ENCODE measurements at places on chromosomes 12 and 14. TPM values are rescaled to one million over a fixed set of nuclear protein-coding genes. Genes with fewer than 3 reads are reported as not detected.

GRCh38 chr12:96457191-96457930, 32.0 kb upstream of the CFAP54 start:
- no peaks in the 10 kb centered on the region for H3K36me3 ChIP-seq
- H3K27me3 ChIP-seq, result no peaks in the 10 kb centered on the region
- H3K4me3 ChIP-seq, result no peak overlapping the region
- no peak overlapping the region for H3K27ac ChIP-seq
- DNase-seq, result no peak

DNA sequence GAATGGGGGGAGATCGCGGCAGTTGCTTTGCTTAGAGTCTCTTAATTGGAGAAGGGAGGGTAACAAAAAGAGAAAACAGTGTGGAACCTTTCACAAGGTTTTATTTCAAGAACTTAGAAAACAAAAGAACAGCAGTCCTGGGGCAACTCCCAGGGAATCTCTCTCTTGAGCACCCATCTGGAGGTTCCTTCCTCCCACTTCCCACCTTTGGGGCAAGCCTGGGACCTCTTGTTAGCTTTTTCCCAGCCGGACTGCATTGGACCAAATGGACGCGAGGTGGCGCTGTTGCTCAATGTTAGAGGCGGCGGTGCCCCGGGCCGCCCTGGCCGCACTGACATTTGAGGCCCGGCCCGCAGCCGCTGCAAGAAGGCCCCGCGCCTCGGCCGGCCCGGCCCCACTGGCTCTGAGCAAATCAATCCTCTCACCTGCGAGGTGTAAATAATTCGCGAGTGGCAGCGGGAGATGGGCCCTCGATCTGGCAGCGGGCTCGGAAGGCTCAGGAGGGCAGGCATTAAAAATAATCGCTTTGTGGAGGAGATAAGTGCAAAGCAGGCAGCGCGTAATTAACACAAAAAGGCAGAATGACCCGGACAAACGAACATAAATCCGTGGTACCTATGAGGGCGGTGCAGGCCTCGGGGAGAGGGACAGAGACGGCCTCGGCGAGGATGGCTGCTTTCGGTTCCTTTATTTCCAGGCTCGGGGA, 2.8 kb upstream of the HOXC8 start:
- H3K27me3 ChIP-seq, result peaks cover 94% of the 10 kb centered on the region
- DNase-seq, result peak; percentile 80
- H3K27ac ChIP-seq, result no peak overlapping the region
- H3K36me3 ChIP-seq, result no peaks in the 10 kb centered on the region

DNA sequence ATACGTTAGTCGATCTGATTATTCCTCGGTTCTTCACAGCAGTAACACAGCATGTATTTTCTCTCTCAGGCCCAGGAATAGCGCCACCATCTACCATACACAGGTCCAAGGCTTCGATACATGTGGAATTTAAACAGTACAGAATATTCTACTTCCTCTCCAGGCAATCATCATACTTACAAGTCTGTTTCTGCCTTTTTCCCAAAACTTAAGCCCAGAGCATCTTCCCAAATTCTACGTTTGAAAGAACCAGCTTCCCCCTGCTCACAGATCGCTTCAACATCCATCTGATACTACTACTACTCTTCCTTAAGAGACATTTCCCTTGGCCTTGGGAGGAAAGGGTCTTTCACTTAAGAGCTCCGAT, 626 bp downstream of the TXNDC16 start:
- no peaks in the 10 kb centered on the region for H3K36me3 ChIP-seq
- peak overlapping the region; percentile 95 for H3K4me3 ChIP-seq
- peaks cover 28% of the 10 kb centered on the region for H3K4me1 ChIP-seq
- no peak for DNase-seq
- peak overlapping the region; percentile 82 for H3K27ac ChIP-seq
- peaks cover 3% of the 10 kb centered on the region for H3K27me3 ChIP-seq

The RFX4 gene
- total RNA-seq, result not detected

GRCh38 chr12:47134005-47134404, 54.2 kb upstream of the AMIGO2 start:
- no peaks in the 10 kb centered on the region for H3K4me1 ChIP-seq
- no peak for DNase-seq
- H3K27me3 ChIP-seq, result no peaks in the 10 kb centered on the region

DNA sequence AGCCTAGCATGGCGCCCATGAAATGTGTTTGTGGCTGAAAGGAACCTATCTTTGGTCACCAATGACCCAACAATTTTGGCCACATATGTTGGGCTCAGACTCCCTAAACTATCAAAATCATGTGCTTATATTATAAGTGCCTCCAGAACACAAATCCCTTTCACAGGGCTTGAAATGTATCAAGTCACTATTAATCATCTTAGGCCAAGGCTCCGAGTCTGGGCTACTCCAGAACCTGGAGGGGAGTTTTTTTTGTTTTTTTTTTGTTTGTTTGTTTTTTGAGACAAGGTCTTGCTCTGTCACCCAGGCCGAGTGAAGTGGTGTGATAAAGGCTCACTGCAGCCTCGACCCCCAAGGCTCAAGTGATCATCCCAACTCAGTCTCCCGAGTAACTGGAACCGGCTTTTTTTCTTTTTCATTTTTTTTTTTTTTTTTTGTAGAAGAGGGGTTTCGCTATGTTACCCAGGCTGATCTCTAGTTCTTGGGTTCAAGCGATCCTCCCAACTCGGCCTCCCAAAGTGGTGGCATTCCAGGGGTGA, 989 bp upstream of the DRAM1 start:
- no peaks in the 10 kb centered on the region for H3K36me3 ChIP-seq

DNA sequence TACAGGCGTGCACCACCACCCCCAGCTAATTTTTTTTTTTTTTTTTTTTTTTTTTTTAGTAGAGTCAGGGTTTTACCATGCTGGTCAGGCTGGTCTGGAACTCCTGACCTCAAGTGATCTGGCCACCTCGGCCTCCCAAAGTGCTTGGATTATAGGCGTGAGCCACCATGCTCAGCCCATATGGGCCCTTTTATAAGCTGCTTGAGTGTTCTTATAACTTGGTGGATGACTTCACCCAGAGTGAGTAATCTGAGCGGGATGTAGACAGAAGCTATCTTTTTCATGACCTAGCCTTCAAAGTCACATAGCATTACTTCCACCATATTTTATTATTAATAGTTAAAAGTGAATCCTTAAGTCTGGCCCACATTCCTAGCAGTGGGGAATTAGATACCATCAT, 16.4 kb downstream of the BBOF1 start:
- H3K27me3 ChIP-seq, result no peaks in the 10 kb centered on the region
- H3K4me1 ChIP-seq, result no peaks in the 10 kb centered on the region
- no peak for DNase-seq
- H3K27ac ChIP-seq, result no peak overlapping the region

The CMA1 gene
- total RNA-seq, result not detected

DNA sequence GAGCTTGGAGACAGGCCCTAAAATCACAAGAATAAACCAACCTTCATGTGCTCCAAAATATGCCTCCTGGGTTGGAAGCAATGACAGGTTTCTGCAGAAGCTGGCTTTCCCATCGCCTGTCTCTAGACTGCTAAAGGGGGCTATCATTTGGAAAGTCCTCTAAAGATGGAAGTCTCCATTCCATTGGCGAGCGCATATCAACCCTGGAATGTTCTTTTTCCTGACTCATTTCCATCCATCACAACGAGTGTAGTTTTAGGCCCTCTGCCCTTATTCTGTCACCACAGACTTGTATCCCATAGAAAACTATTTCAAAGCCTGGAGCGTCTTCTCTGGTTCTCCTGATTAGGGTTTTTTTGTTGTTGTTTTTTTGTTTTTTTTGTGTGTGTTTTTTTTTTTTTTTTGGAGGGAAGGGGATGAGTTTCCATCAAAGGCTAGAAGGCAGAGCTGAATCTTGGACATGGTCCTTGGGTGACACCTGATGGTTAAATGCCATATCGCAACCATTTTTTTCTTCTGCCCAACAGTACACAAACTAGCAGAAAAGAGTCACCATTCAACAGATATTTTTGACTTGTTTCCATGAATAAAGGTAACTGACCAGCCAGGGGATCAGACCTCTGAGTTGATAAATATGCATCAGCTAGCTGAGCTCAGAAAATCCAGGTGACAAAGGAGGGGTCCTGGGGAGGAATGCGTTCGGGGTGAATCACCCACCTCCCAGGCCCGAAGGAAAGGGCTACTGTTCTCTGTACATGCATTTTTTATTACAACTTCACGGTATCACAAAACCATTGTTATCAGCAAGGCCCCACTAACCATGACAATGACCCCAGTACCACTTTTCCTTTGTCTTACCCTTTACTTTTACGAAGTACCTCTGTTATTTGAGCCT, 40.5 kb downstream of the KCNA5 start:
- H3K27ac ChIP-seq, result no peak overlapping the region
- no peaks in the 10 kb centered on the region for H3K36me3 ChIP-seq
- DNase-seq, result no peak

DNA sequence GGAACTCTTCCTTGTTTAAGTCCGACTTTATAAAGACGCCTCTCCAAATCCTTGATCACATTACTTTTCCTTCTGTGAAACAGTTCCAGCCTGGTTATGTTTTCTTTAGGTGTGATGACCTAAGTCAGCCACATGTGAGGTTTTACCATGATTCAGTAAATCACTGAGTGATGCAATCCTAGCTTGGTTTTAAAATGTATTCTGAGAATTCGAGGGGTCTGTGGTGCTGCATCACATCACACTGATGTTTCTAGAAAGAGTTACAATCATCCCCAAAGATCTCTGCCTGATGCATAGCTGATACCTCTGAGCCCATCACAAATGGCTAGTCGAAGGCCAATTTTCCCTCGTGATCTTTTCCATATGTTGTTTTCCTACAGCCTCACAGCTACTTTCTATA, 152.7 kb downstream of the ANO2 start:
- H3K36me3 ChIP-seq, result no peaks in the 10 kb centered on the region
- H3K27me3 ChIP-seq, result peaks cover 1% of the 10 kb centered on the region
- no peak overlapping the region for H3K27ac ChIP-seq
- H3K4me3 ChIP-seq, result no peak overlapping the region
- DNase-seq, result no peak
- H3K4me1 ChIP-seq, result no peaks in the 10 kb centered on the region

The CRY1 gene
- total RNA-seq, result 37.9 TPM

DNA sequence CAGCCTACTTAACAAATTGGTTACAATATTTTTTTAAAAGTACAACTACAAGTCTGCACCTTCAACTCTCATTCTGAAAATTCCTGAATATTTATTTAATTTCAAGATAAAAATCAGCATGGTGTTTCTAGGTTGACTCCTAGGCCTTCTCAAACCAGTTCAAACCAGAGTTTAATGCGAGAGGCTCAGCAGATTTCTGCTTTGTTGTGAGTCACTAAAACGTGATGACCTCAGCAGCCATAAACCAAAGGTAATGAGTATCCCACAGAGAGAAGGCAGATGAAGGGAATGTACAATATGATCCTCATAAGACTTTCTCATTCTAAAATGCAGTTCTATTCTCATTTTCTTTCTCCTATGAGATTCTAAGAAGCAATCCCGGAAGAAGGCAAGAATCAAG, 1.5 kb downstream of the PRDM4 start:
- H3K36me3 ChIP-seq, result peaks cover 35% of the 10 kb centered on the region
- peaks cover 32% of the 10 kb centered on the region for H3K4me1 ChIP-seq
- H3K4me3 ChIP-seq, result peak overlapping the region; percentile 90
- no peaks in the 10 kb centered on the region for H3K27me3 ChIP-seq

The DIO2 gene
- total RNA-seq, result not detected
